ENCODE measurements at places on chromosomes 7 and 10. TPM values are rescaled to one million over a fixed set of nuclear protein-coding genes. Genes with fewer than 3 reads are reported as not detected.

GRCh38 chr10:34488476-34489130, 326.5 kb downstream of the PARD3 start:
- DNase-seq = no peak

- DNase-seq = no peak
Measured at GRCh38 chr7:123271231-123271630, 71.5 kb upstream of the SLC13A1 start.

SPDYE17 gene
- not detected for total RNA-seq

- no peak for DNase-seq
Measured at GRCh38 chr10:498760-499435, 190.6 kb downstream of the DIP2C start.

ZNF239 gene
- total RNA-seq = 8.1 TPM

ADRA2A gene
- total RNA-seq = 3.6 TPM

- no peak for DNase-seq
Measured at GRCh38 chr10:14684354-14684753, 90.3 kb downstream of the FAM107B start.

- DNase-seq = no peak
Measured at GRCh38 chr7:10930551-10930950, 43.1 kb upstream of the PHF14 start.

DNA sequence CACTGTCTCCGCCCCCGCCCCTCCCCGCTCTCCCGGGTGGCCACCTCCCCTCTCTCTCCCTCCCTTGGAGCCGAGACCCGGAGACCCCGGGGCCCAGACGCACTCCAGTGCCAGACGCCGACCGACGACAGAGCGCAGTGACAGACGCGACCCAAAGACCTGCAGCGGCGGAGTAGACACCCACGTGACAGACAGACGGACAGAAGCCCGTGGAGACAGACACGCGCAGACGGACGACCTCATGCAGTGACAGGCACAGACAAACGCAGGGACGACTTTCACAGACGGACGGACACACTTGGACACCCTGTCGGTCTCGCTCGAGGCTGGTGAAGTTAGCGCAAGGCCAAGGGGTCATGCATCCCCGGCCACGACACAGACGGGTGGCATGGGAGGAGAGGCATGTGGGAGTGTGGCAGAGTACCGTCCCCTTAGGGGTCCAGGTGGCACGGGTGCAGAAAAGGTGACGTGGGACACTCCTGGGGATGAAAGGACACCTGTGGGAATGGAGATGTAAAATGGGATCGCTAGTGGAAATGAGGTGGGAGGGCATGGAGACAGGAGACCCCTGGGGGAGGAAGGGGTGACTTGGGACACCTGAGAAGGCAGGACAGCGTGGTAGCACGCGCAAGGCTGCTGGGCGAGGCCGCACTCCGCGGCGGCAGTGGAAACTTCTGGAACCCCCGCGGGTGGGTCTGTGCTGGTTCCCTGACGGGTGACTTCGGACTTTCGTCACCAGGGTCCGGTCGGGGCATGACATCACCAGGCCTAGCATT, 456 bp upstream of the ACHE start:
- no peak for DNase-seq

EPHB4 gene
- total RNA-seq = 70.6 TPM

- no peak for DNase-seq
Measured at GRCh38 chr10:11299125-11299524, 281.5 kb downstream of the CELF2 start.

GSAP gene
- 14.9 TPM for total RNA-seq

- no peak for DNase-seq
Measured at GRCh38 chr7:81235997-81236396, 317.1 kb upstream of the SEMA3C start.
